HL-60 (cell line): ENCODE measurements at places on chromosomes 16 and 17.
A peak's percentile ranks its signal among the peaks of the same experiment; 100 is the strongest.

- DNase-seq: no peak
Measured at GRCh38 chr16:82011199-82011641, at the start of gene SDR42E1. TSS of gene SDR42E1 (minus strand) at chr16:82011470. CDS start at chr16:82000858, 10,612 bp downstream.

GRCh38 chr16:2486645-2487516 lies 12.0 kb downstream of the TBC1D24 start:
- peak; percentile 47 for DNase-seq

DNA sequence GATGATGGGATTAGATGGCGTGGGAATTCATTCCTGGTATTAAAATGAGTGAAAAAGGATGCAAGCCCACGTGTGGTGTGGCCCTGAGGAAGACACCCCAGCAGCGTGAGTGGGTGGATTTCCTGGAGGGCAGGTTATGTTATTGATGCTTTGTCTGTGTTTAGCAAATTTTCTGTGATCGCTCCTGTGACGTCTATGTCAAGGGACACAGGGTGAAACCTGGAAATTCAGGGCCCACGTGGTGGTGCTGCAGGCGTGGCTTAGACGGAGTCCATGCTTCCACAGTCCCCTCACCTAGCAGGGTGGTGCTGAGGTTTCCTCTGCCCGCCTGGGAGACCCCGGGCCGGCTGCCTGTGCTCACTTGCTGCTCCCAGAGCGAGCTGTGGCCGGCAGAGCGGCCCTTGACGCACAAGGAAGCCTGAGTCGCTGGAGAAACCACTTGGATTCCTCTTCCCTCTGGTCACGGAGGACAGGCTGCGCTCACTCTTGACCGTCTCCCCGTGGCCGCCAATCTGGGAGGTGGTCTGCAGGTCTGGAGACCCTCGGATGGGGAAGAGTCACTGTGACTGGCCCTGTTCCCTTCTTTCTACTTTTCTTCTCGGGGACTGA lies 23.4 kb downstream of the BAIAP2 start:
- DNase-seq: no peak

GRCh38 chr16:12061336-12062055 lies 85.0 kb downstream of the SNX29 start:
- DNase-seq: no peak

GRCh38 chr16:55015181-55015913 lies 84.7 kb downstream of the IRX5 start:
- no peak for DNase-seq

DNA sequence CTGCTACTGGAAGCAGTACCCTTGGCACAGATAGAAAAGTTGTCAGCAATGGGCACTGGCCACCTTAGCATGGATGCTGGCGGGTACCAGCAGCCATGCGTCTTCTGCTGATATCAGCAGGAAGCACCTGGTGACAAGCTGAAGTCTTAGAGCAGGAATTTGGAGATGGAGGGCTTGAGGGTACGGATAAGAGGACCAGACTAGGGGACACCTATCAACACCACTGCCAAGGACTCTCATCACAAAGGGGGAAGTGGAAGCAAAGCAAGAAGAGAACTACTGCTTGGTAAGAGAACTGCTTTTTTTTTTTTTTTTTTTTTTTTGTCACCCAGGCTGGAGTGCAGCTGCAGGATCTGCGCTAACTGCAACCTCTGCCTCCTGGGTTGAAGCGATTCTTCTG lies 35.4 kb upstream of the LYRM9 start:
- DNase-seq: no peak

DNA sequence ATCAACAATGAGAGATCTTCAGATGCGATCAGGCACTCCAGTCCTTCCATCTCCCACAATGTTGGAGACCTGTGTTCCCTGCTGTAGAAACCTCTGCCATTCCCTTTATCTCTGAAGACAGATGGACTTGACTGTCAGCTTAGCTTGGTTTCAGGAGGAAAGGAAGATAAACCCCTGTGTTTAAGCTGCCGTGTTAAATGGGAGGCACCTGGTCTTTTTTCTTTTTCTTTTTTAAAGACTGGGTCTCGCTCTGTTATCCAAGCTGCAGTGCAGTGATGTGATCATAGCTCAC lies 63.1 kb downstream of the USP22 start:
- DNase-seq: no peak
